ENCODE measurements at places on chromosomes 16 and 17. TPM values are rescaled to one million over a fixed set of nuclear protein-coding genes. Genes with fewer than 3 reads are reported as not detected.

Gene SNAI3
- 0.82 TPM for total RNA-seq

- DNase-seq = no peak
Measured at GRCh38 chr16:2968368-2968737, 795 bp upstream of the PAQR4 start.

- no peak for DNase-seq
Measured at GRCh38 chr17:45314741-45315647, 1.8 kb downstream of the MAP3K14 start.

Gene TTYH2
- 5.9 TPM for total RNA-seq

GRCh38 chr17:16081507-16082087 lies 82.0 kb downstream of the TTC19 start:
- no peak for DNase-seq

GRCh38 chr17:42311240-42312034 lies 23.1 kb downstream of the STAT5A start:
- DNase-seq = peak; percentile 99

Data from sigmoid colon (tissue), 7 donors.